ENCODE measurements at places on chromosomes 2 and 18.

GRCh38 chr2:128290356-128290755, 28.3 kb downstream of the HS6ST1 start:
- DNase-seq = no peak

DNA sequence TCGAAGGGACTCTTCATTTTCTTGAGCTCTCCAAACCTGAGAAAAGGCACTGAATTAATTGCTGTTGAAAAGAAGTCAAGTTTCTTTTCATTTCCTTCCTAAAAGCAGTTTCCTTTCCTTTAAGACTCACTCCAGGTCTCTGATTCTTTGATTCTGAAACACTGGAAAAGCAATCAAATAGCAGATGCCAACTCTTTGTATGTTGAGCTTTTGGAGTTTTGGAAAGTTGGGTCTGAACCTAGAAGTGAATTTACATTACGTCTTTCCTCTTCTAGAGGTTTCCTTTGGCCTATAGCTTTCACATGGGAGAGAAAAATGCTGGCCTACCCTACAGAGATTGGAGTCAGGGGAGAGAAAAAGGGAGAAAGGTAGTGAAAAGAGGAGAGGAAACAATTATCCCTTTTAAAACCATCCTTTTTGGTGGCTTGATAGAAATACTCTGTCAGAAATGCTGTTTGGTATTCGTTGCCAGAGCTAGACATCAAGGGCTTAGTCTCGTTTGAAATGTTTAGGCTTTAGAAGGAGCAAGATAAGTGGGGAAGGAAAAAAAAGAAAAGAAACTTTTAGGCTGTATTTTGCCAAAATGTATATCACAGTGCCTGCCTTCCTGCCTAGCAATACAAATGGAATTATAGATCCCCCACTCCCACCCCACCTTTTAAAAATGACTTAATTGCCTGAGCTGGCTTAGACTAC, 187.7 kb downstream of the PRPF40A start:
- DNase-seq = no peak

GRCh38 chr2:71631411-71631931, 178.1 kb downstream of the DYSF start:
- DNase-seq = no peak

DNA sequence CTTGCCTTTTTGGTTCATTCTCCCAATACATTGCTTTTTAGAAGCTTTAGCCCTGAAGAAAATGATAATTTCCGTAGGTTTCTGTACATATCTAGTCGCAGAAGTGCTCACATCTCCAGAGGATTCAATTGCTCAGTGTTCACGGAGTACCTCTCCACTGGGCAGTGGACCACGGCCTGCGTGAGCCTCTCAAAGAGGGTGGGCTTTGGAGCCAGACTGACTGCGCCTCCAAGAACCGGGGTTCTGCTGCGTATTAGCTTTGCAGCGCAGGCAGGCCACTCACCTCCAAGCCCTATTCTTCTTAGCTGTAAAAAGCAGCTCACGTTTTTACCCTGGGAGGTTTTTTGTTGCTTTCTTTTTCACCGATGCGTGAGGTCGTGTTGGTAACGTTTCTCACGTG, 35.4 kb downstream of the NTSR2 start:
- no peak for DNase-seq

- DNase-seq = no peak
Observed at GRCh38 chr18:79926715-79927606, 24.5 kb downstream of the SLC66A2 start.

DNA sequence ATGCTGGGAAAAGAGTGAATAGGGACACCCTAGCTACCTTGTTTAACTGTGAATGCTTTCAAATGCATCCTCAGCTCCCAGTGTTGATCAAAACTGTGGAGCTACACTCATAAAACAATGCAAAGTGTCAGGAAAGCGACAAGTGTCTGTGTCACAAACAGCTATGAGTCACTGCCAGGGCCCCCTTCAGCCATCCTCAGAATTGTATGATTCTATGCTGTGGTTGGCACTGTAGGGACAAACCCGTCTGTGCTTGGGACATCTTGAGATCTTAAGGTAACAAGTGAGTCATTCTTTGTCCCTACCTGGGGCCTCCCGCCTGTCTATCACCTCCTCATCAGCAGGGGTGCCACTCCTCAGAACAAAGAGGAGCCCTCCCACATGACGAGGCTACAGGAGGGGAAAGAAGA, 42.4 kb downstream of the KLF7 start:
- DNase-seq = no peak

- no peak for DNase-seq
Observed at GRCh38 chr2:169977530-169977929, 150.3 kb downstream of the UBR3 start.

GRCh38 chr2:188235364-188235763, 56.3 kb upstream of the GULP1 start:
- DNase-seq = no peak

- DNase-seq = no peak
Observed at GRCh38 chr2:48860380-48860779, 104.9 kb upstream of the LHCGR start.

DNA sequence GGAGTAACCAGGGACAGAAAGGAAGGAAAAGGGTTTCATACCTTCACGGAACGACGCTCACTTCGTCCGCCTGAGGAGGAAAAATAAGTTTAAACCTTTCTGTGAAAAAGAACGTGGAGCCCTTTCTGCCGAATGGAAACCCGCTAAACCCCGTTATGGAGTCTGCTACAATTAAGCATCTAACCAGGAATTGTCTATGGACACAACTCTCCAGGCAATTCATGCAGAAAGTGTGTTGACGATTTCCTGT, 528 bp upstream of the PPP4R3B start:
- DNase-seq = no peak

DNA sequence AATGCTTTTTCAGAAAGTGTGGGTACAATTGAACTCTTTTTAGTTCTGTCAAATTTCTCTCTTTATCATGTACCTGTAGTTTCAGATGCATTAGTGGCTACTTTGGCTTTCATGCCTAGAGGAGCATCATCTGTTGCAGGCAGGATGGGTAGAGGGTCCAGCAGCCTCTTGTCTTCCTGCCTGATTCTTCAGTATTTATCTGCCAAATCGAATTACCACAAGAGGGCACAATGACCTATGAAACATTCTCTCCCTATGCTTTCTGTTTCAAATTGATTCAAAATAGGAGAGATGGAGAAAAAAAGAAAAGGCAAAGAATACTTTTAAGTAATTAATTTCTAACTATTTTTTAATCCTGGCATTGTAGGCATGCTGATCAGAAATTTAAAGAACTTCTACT, 477.2 kb downstream of the TRIB2 start:
- DNase-seq = no peak

- DNase-seq = no peak
Observed at GRCh38 chr2:26430826-26431225, 29.1 kb downstream of the DRC1 start.

- no peak for DNase-seq
Observed at GRCh38 chr2:16141641-16141921, 201.2 kb downstream of the MYCN start.

GRCh38 chr2:233976087-233976486, 58.9 kb downstream of the TRPM8 start:
- DNase-seq = no peak

DNA sequence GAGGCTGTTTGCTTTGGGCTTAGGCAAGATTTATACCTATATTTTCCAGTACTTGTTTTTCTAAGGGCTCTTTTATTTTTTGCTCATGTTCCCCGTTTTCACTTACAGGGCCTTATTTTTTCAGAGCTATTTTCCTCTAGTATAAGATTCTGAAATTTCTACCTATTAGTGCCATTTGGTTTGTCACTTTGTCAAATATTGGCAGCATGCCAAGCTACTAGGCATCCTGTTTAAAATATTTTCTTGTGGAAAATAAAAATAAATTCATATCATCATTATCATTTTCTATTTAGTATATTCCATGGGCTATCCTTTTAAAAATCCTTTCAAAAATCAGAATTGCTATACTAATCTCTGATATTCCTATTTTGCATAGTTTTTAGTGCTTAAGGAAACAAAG, 64.8 kb upstream of the CHST9 start:
- no peak for DNase-seq

DNA sequence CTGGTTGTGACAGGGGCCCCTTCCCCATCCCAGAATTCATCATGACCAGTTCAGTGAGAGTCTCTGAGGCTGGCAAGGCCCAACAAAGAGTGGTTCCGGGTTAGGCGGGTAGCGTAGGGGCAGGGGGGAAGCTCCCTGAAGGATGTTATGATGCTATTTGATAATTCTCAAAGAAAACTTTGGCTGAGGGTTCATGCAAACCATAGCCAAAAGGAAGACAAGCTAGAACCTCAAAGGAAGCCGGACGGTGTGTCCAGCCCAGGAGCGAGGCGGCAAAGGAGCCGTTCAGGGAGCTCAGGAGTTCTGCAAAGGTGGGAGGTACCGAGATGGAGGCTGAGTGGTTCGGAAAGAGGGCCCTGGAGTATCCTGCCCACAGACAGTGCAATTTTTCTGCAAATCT, 226.8 kb upstream of the RAB6C start:
- no peak for DNase-seq

- no peak for DNase-seq
Observed at GRCh38 chr2:168116448-168116847, 130.9 kb downstream of the STK39 start.

- no peak for DNase-seq
Observed at GRCh38 chr18:44869533-44869932, 188.8 kb downstream of the SETBP1 start.

DNA sequence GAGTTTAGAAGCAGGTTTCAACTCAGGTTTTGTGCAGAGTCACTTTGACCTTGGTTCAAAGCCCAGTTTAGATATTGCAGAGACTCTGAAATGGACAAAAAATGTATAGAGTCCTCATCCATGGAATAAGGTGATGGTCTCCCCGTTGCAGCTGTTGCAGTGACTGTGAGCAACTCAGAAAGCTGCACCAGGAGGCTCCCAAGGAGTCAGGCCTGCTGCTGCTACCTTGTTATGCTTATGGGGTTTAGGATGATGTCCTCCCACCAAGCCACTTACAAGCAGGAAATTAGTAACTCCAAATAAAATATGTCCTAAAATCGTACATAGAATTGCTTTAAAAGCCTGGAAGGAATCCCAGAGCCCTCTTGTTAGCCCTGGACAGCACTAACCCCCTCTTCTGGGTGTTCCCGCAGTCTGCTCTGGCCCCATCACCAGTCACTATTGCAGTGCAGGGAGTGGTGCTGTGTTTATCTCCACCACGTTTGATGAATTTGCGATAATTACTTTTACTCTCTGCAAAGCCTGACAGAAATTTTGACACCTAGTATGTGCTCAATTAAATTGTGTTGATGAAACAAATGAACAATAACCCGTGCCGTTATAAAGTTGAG, 189.0 kb downstream of the CNTNAP5 start:
- no peak for DNase-seq

- DNase-seq = peak; percentile 32
Observed at GRCh38 chr18:21489119-21489750, 111.3 kb downstream of the ESCO1 start.

- DNase-seq = no peak
Observed at GRCh38 chr2:202960524-202960923, 48.4 kb downstream of the CARF start.

- DNase-seq = no peak
Observed at GRCh38 chr18:7158216-7158615, 40.6 kb upstream of the LAMA1 start.

GRCh38 chr2:234632527-234633391, 135.9 kb upstream of the ARL4C start:
- DNase-seq = no peak

GRCh38 chr18:25463726-25464125, 111.8 kb upstream of the ZNF521 start:
- DNase-seq = no peak

GRCh38 chr18:11124054-11124453, 25.3 kb downstream of the PIEZO2 start:
- no peak for DNase-seq

- DNase-seq = no peak
Observed at GRCh38 chr2:69291721-69292120, 95.3 kb downstream of the GFPT1 start.

GRCh38 chr2:205732314-205732713, 50.0 kb downstream of the NRP2 start:
- DNase-seq = no peak

DNA sequence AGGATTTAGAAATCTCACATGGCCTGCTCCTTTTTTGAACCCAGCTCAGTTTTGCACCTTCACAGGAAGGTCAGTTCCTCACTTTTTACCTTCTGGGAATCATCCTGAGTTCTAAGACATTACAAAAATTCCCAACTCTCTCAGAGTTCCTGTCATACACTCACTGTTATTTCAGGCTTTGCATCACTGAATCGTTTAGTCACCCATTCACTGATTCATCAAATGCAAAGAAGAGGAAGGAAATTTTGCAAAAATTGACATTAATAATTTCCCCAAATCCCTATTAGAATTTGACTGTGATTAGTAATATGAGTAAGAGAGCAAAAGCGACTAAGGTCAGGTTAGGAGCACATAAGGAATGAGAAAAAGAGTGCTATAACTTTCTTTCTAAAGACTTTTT, 197.5 kb downstream of the PDE1A start:
- no peak for DNase-seq

- no peak for DNase-seq
Observed at GRCh38 chr2:11685906-11686470, 16.0 kb upstream of the NTSR2 start.

GRCh38 chr2:40439473-40439872, 12.4 kb downstream of the SLC8A1 start:
- no peak for DNase-seq

DNA sequence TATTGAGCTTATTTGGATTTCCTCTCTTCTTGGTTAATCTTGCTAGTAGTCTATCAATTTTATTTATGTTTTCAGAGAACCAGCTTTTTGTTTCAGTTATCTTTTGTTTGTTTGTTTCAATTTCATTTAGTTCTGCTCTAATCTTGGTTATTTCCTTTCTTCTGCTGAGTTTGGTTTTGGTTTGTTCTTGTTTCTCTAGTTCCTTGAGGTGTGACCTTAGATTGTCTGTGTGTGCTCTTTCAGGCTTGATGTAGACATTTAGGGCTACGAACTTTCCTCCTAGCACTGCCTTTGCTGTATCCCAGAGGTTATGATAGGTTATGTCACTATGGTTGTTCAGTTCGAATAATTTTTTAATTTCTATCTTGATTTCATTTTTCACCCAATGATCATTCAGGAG, 141.6 kb downstream of the ZNF236 start:
- DNase-seq = no peak

GRCh38 chr18:7870855-7871254, 303.7 kb downstream of the PTPRM start:
- no peak for DNase-seq

- peak; percentile 64 for DNase-seq
Observed at GRCh38 chr2:111702119-111702803, 181.7 kb downstream of the ANAPC1 start.

DNA sequence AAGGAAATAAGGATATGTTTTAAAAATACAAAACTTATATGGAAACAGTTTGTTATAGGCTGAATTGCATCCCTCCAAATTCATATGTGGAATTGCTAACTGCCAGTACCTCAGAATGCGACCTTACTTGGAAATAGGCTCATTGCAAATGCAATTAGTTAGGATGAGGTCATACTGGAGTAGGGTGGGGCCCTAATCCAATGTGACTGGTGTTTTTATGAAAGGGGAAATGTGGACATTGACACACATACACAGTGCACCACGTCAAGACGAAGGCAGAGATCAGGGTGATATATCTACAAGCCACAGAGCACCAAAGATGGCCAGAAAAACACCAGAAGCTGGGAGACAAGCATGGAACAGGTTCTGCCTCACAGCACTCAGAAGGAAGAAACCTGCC, 494.2 kb downstream of the TSN start:
- no peak for DNase-seq
